ENCODE measurements at places on chromosomes 11 and 22.

GRCh38 chr11:122248939-122249338, 132.9 kb upstream of the BLID start:
- no peak for DNase-seq

DNA sequence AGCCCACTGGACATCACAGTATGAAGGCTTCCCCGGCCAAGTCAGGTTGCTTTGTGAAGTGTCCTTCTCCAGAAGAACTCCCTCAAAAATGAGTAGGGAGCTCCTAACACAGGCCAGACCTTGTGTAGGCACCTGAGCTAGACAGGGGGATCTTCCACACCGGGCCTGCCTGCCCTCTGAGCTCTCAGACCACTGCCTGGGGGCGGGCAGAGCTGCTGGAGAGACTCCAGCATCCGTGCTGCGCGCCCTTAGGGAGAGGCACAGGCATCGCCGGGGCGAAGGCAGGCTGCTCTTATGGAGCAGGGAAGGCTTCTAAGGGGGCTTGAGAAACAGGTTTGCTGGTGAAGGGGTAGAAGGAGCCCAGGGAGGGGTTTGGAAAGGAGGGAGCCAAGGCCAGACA, 4.4 kb downstream of the KCNJ5 start:
- no peak for DNase-seq

GRCh38 chr22:48943567-48944432, 883.9 kb downstream of the BRD1 start:
- DNase-seq = no peak

- DNase-seq = no peak
Observed at GRCh38 chr11:13224324-13224723, 53.3 kb upstream of the BMAL1 start.

GRCh38 chr11:96218901-96219300, 124.1 kb downstream of the MAML2 start:
- no peak for DNase-seq

DNA sequence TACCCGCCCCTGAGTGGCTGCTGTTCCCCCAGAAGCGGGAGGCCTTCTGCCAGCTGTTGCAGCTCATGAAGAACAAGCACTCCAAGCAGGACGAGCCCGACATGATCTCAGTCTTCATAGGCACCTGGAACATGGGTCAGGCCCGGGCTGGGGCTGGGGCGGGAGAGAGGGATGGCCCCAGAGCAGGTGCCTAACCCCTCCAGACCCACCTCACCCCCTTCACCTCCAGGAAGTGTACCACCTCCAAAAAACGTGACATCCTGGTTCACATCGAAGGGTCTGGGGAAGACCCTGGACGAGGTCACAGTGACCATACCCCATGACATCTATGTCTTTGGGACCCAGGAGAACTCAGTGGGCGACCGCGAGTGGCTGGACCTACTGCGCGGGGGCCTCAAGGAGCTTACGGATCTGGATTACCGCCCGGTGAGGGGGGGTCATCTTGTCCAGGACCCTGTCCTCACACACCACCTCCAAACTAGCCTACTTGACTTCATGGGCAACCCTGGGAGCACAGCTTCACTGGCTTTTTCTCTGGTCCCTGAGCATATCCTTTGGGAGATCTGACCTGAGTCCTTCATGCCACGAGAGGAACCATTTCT, 6.3 kb downstream of the INPPL1 start:
- DNase-seq = no peak

DNA sequence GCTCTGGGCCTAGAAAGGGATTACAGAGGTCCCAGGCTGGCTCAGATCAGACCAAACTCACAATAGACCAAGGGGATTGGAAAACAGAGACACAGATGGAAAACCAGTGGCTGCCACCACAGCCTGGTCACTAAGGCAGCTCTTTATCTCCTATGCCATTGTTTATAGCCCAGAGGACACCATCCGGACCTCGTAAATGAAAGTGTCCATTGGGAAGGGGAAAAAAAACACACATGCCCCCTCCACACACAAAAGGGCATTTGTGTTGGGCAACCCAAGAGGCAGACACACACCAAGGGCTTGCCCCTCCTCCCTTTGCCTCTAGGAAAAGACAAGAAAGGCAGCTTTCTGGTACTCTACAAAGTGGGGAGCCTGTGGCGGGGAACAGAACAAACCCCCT, 85.9 kb downstream of the GAB2 start:
- no peak for DNase-seq

- no peak for DNase-seq
Observed at GRCh38 chr11:21411104-21411503, 741.7 kb downstream of the NELL1 start.

DNA sequence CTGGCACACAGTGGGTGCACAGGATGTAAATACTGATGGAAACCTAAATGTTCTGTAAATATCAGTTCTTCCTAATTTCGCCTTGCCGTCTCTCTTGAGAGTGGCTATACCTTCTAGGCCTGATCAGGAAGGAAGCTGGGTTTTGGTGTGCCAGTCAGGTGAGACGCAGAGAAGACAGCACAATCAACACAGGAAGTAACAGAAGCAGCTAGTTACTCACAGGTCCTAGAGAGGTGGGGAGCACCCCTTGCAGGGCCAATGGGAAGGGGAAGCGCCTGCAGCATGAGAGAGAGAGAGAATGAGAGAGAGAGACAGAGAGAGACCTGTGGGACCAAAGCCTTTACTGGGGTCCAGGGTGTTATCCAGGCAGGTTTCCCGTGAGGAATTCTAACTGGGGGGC, 80.8 kb downstream of the FBLN1 start:
- no peak for DNase-seq

DNA sequence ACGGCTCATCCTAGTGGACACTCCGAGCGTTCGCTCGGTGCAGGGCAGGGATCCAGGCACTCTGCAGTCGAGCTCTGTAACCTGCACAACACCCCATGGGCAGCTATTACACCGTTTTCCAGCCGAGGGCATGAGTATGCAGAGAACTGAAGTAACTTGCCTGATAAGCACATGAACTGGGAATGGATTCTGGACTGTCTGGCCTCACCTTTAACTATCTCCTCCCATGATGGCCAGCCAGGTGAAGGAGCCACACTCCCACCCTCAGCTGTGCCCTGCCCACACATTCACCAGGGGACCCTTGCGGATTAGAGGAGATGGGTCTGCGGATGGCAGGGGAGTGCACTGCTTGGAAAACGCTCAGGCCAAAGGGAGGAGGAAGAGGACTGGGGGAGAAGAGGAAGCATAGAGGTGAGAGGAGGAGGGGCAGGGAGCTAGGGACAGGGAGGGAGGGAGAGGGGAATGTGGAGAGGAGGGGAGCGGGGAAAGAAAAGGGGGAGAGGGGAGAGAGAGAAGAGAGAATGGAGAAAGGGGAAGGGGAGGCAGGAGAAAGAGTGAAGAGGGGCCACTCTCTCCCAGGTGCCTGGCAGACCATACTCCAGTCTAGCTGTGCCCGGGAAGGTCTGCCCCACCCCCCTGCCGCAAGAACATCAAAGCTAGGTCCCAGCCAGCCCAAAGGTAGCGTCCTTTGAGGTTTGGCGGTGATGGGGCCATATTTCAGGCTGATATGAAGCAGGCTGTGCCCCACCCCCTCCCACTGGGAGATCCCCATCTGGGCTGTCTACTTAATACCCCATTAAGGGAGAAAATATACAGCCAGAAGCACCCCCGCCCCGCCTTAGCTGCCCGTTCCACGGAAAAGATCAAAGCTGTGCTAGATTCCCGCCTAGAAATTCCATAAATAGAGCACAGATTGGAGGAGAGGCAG, 33.2 kb upstream of the TCF20 start:
- no peak for DNase-seq

- no peak for DNase-seq
Observed at GRCh38 chr11:125084057-125084416, 20.9 kb downstream of the SLC37A2 start.

GRCh38 chr22:44147008-44147645, 33.6 kb upstream of the PARVG start:
- no peak for DNase-seq

DNA sequence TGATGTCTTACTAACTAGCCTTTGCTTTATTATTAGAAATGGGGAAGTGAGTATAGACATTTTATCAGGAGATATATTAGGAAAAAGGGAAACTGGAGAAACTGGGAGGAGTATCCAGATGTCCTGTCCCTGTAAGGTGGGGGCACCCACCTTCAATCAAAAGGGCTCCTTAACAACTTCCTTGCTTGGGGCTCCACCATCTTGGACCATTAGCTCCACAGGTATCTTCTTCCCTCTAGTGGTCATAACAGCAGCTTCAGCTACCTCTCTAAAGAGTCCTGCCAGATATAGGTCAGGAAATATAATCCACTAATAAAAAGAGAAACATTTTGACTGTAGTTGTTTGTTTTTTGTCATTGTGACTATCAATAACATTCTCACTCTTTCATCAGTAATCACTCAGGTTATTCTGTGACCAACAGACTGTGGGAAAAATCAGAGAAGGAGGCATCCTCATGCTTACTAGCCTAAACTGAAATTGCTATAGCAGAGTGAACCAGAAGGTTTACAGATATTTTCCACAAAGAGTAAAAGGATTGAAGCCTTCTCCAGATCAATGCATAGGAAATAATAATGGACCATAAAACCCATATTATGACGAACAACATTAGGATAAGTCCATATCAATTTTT, 10.4 kb downstream of the OR51B4 start:
- DNase-seq = no peak

DNA sequence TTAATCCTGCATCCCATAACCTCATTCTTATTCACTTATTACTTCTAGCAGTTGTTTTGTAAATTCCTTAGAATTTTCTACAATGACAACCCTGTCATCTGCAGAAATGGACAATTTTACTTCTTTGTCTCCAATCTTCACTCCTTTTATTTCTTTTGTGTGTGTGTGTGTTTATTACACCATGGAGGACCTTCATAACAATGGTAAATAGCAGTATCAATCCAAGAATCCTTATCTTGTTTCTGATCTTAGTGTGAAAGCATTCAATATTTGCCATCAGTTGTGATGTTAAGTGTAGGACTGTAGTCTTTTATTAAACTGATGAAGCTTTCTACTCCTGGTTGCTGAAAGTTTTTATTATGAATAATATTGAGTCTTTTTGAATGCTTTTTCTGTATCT, 109.1 kb downstream of the MPPED2 start:
- DNase-seq = no peak

GRCh38 chr11:113048820-113049768, 87.9 kb downstream of the NCAM1 start:
- DNase-seq = no peak

GRCh38 chr11:12777208-12777874, 103.1 kb downstream of the TEAD1 start:
- no peak for DNase-seq

DNA sequence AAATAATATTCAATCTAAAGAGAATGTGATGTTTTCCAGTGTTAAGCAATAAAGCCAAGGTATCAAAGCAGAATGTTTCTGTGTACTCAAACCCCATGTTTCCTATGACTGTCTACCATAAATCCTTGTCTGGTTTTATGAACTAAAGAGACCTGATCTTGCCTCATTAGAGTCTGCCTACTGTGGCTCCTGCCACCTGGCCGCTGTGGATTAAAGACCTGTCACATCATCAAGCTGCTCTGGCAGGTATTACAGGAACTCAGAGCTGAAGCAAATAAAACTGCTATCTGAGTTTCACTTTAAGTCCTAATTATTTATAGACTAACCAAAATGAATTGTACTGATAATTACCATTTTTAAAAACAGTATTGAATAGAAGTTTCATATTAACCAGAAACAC, 207.8 kb upstream of the CCDC90B start:
- DNase-seq = no peak

DNA sequence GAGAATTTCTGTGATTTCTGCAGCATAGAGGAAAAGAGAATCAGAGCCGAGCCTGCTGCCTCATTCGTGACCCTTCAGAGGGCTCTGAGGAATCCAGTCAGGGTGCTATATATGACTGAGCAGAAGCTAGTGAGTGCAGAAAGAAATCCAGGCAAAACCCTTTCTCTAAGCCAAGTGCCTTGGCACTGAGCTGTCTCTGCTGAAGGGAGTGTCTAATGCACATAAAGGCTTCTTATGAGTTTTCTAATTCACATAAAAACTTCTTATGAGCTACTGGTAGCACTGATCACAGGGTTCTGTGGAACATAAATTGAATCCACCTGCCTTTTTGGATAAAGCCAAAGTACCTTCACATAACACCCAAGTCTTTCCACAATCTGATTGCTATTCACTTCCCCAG, 785.7 kb upstream of the CCDC90B start:
- DNase-seq = no peak

DNA sequence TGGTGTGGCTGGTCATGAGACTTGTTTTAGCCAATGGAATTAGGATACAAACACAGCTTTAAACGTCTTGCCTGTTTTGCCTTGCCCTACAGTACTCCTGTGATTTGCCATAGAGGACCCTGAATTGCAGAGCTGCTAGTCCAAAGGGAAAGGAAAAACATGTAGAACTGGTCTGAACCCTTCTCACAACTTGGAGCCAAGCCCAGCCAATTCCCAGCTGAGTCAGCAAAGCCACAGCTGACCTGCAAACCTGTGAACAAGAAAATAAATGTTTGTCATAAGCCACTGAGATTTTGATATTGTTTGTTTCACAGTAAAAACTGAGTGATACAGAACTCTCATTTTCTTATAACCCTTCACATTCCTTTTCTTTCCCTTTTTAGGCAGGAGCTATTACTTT, 360.5 kb upstream of the API5 start:
- no peak for DNase-seq

DNA sequence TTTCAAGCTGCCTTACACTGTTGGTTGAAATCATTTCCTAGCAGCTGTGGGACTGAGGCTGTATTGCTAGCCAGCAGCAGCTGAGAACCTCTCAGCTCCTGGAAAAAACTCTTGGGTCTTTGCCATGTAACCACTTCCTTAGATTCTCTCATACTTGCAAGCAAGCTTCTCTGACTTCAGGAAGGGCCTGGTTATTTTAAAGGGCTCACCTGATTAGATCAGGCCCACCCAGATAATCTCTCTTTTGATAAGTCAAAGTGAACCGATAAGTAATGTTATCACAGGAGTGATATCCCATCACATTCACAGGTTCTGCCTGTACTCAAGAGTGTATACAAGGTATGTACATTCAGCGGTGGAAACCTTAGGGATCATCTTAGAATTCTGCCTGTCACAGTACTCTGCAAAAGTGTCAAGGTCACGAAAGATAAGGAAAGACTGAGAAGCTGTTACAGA, 7.4 kb upstream of the CLPB start:
- no peak for DNase-seq

DNA sequence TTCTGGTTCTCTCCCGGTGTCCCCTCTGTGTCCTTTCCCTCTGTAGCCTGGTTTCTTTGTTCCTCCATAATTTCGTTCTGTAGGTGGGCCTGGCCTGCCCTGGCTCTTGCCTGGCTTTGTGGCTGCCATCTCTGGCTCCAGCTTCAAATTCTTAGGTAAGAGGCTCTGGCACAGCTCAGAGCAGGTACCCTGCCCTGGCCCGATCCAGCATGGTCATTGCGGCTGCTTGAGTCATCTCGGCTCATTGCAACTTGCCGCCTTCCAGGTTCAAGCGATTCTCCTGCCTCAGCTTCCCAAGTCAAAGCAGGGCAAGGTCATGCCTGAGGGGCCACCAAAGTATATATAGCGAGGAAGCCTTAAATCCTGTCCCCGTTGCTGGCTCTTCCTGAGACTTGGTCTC, 76.0 kb downstream of the OSBP2 start:
- no peak for DNase-seq
